ENCODE measurements at places on chromosomes 6 and 20.

- DNase-seq: peak; percentile 3
These were observed 35.9 kb upstream of the RAB23 start for GRCh38 chr6:57257911-57258541.

- peak; percentile 94 for DNase-seq
These were observed at the start of gene LPIN3 for GRCh38 chr20:41340327-41341055. LPIN3 (plus strand) TSS chr20:41340821; CDS start chr20:41345804, 4,983 bp downstream.

DNA sequence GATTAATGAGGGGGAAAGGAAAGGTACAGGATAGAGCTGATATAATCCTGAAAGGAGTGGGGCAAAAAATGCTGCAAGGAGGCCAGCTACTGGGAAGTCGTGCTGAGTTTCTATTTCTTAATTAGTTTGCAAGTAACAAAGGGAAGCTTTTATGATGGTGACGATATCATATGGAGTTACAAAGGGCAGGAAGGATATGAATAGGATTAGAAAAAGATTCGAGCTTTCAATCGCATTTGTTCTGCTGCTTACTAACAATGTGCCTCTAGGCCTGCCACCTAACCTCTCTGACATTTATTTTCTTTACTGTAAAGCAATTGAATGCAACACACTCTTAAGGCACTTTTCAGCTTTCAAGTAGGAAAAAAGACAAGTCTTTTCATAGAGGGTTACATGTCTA lies 219.2 kb downstream of the CLVS2 start:
- no peak for DNase-seq

- no peak for DNase-seq
These were observed 34.0 kb upstream of the PI16 start for GRCh38 chr6:36920546-36920945.

GRCh38 chr6:149451376-149452036 lies 33.3 kb downstream of the ZC3H12D start:
- DNase-seq: peak; percentile 55

DNA sequence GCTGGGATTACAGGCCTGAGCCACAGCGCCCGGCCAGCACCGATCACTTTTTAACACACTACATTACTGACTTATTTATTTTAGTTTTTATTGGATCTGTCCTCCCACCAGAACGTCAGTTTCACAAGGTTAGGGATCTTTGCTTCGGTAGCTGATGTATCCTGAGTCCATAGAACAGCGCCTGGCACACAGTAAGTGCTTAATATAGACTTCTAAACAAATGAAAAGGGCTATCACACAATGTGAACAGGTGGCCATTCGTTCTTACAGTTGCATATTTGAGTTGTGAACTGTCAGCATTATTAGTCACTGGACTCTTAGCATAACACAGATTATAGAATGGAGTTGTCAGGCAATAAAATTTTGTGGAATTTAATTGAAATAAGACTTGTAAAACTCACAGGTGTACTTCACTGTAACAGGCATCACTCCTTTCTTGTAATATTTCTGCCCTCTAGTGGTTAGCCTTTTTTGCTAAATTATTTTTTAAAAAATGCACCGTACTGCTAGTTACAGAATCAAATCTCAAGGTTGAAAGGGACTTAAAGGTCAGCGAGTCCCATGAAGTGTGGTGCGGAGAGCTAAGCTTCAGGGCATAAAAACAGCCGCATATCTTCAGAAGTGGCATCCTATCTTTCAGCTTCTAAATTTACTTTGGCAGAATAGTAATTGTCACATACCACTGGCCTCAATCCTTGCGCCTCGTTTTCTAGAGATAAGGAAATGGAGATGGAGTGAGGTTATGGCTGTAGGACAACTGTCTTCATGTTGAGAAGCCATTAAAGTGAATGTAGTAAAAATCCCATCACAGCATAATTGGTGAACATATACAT lies 3.4 kb upstream of the TBC1D7 start:
- peak; percentile 44 for DNase-seq

DNA sequence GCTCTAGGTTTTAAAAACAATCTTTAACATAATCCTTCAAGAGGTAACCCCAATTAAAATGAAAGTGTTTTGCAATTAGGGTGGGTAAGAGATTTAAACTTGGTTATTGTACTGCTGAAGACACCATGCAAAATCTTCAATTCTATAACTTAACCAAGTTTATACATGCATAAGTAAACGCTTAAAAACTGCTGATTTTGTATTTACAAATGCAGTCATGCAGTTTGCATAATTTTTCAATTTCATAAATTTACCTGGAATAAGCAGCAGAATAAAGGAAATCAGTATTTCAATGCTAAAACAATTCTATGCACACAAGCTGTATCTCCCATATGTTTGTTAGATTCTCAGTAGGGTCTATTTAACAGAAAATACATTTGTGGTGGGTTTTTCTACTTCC lies 22.9 kb downstream of the SSR1 start:
- DNase-seq: no peak

DNA sequence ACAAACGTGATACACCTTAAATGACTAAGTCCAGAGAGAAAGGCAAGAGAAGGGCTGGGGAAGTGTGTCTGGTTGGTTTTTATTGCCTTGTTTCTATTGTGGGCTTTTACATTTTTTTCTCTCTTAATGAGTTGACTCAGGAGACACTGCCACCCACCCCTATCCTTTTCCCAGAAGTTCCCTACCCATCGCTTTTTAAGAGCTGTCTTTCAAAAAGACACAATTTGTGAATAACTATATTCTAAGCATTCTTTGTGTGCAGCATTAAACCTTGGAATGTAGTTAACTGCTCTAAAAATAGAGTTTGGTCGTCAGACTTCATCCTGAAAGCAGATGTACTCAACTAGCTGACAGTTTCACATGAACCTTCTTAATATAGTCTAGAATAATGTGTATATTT lies 174.9 kb downstream of the ISM1 start:
- DNase-seq: no peak

DNA sequence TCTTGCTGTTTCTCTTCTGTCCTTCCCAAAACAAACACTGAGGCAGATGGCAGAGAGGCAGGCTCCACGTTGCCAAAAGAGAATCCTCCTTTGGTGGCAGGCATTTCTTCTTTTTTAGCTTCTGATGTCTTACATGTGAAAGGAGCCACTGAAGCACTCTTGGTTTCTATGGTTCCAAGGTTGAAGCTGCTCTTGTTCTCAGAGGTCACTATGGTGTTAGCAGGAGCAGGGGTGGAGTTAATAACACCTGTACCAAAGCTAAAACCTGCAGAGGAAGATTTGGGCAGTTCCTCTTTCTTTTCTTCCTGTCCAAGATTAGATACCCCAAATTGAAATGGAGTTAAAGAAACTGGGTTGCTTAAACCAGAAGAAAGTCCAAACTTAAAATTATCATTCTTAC lies 28.8 kb downstream of the FAM8A1 start:
- no peak for DNase-seq

GRCh38 chr20:25280051-25280573 lies 32.2 kb downstream of the PYGB start:
- no peak for DNase-seq

- DNase-seq: no peak
These were observed 5.7 kb downstream of the VTA1 start for GRCh38 chr6:142152746-142153145.

- no peak for DNase-seq
These were observed 308.2 kb upstream of the SGK1 start for GRCh38 chr6:134626086-134626485.

DNA sequence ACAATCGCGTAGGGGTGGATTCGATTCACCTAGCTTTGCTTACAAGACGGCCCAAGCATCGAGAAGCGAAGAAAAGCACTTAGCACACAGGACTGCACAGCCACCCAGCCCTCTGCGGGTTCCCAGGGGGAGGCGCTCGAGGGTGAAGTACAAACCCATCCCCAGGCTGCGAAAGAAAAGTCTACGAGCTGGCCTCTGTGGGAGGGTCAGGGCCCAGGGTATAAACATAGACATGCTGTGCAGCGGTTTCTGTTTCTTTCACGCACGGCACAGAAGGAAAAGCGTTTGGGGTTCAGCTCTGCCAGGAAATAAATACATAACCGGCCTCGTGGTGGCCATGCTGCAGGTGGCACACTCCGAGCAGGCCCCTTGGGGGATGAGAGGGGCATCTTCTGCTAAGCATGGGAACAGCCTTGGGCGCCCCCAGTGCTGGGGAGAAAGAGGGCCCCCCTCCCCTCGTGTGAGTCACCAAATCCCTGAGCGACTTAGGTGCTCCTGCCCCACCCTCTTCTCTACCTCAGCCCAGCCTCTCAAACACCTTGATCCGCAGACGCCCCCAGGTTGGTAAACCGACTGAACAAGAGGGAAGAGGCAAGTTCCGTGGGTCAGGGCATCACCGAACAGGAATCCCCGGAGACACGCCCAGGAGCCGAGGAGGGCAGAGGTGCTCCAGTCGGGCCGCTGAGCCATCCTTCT lies 91.6 kb upstream of the RIPOR2 start:
- peak; percentile 69 for DNase-seq

- peak; percentile 75 for DNase-seq
These were observed 52.5 kb downstream of the ALDH5A1 start for GRCh38 chr6:24547243-24547642.

DNA sequence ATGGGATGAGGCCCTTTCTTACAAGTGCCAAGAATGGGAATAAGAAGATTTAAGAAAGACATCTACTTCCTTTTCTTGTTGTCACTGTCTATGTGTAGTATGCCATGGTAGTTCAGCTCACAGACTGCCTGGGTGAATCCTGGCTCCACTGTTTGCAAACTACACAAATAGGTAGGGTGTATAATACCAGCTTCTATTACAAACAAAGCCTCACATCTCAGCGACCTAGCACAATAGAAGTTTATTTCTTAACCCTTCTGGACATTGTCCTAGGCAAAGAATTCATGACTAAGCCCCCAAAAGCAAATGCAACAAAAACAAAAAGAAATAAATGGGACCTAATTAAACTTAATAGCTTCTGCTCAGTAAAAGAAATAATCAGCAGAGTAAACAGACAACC lies 74.5 kb downstream of the LINC00237 start:
- no peak for DNase-seq

GRCh38 chr20:58604128-58604881 lies 46.8 kb upstream of the STX16 start:
- no peak for DNase-seq

- no peak for DNase-seq
These were observed 113.6 kb downstream of the ARID1B start for GRCh38 chr6:156890627-156891314.

- peak; percentile 40 for DNase-seq
These were observed 54.0 kb upstream of the IPCEF1 start for GRCh38 chr6:154410619-154411072.

GRCh38 chr6:154350293-154350692 lies 6.3 kb downstream of the IPCEF1 start:
- no peak for DNase-seq

- DNase-seq: no peak
These were observed 70.8 kb upstream of the HEY2 start for GRCh38 chr6:125678601-125679000.

DNA sequence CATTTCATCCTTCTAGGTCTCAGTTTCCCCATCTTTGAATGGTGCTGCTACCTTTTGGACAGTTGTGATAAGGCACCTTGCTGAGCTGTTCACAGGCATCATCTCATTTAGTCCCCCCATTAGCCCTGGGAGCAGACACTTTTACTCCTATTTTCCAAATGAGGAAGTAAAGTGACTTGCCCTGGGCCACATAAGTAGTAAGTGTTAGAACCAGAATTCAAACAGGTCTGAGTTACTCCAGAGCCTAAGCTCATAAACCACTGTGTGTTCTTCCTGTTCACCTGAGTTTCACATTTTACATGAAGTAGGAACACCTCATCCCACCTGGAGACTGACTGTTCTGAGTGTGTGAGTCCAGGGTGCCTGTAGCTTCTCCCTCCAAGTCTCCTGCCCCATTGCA lies 43.5 kb upstream of the EPB41L1 start:
- no peak for DNase-seq

- no peak for DNase-seq
These were observed 164.8 kb downstream of the BACH2 start for GRCh38 chr6:90131614-90132423.
